ENCODE measurements at places on chromosomes 5 and 9. TPM values are rescaled to one million over a fixed set of nuclear protein-coding genes. Genes with fewer than 3 reads are reported as not detected.

- no peak for DNase-seq
Measured at GRCh38 chr5:1235379-1235778, 10.2 kb downstream of the SLC6A18 start.

GRCh38 chr9:33040792-33041431, 15.8 kb downstream of the DNAJA1 start:
- no peak for DNase-seq

- no peak for DNase-seq
Measured at GRCh38 chr9:26326563-26326962, 566.0 kb downstream of the CAAP1 start.

DNA sequence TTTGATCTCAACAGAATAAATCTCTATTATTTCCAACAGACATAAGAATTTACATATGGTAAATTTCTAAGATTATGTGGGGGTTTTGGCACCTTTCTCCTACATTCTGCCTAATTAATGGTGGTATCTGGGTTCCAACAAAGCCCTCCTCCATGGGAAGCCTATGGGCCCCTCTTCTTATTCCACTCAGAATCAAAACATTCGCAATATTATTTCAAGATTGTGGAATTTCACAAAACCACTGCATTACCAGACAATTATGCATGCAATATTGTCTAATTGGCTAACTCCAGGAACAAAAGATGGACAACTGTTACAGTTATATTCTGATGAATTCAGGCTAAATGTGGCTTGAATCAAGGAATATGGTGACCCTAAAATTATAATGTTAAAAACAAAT, 434.0 kb downstream of the NFIB start:
- no peak for DNase-seq

GRCh38 chr5:55104946-55105701, 2.7 kb downstream of the GZMA start:
- no peak for DNase-seq

DNA sequence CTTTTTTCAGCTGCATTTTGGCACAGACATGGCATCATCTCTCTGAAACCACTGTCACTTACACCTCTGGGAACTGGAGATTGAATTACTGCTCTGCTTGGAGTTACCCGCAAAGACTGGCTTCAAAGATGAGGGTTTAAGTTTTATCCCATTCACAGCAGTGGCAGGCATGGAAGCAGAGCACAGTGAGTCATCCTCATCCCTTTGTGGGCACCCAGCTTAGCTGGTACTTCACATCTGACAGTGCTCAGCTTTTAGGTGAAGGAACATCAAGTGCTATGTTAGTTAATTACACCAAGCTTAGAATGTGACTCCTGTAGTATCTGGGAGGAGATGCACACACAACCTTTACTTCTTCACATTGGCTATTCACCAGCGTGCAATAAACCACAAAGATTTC, 24.8 kb upstream of the ALDH1A1 start:
- no peak for DNase-seq

DNA sequence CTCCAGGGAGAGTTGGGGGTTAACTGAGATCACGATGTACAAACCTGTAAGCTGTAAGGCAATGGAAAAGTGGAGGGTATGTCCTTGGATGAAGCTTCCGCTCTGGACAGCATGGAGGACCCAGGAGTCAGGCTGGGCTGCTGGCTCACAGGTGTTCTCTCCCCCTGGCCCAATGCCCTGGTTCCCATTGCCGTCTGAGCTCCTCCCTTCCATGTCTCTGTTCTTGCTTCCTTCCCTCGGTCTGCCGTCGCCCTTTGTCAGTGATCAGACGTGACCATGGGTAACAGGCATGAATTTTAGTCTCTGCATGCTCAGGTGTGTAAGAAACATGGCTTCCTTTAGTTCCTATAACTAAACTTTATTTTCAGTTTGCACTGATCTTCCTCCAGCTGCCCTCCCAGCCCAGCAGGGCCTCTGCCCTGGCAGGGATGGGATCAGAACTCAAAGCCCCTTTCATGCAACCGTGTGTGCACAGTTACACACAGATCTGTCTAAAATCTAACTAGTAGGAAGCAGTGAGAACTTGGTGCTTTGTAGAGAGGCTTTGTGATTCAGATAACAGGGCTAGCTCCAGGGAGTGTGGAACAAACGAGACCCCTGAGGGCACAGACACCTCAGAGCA, 51.7 kb upstream of the KCNMB1 start:
- DNase-seq, result no peak

DNA sequence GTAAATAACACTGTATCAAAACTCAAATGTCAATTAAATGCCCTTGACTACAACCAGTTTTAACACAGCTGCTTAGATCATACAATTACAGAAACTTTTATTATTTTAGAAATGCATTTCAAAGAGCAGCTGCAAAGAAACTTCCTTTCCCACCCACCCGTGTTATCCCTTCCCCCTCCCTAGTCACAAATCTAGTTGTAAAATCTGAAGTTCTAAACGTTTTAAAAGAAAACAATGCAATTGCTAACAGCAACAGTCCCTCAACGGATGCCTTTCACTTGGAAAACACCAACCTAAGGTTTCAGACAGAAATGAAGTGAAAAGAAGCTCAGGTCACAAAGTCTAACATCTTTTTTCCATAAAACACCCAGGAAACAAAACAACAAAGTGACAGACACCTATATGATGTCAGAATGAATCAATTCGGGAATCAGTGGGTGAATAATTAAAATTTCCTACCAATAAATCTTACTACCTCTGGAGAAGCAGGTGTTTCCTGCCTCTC, 100.3 kb downstream of the FBXW11 start:
- DNase-seq, result no peak

- DNase-seq, result no peak
Measured at GRCh38 chr5:52794519-52794918, 6.8 kb downstream of the ITGA1 start.

DNA sequence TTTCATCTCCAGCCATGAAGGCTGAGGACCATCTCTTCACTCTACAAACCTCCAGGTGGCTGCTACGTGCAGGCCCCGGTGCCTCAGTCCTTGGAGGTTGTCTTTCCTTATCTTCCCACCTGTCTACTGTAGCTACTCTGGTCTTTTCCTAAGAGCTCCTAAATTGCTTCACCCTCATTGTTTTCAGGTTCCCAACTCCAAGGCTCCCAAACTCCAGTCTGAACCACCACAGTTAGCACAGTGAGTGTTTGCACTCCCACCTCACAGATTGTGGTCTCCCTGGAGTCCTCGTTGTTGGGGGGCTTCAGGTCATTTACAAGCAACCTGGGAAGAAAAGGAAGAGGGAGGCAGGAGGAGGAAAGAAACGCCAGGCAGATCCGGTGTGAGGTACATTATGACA, 85.3 kb downstream of the NSUN2 start:
- DNase-seq, result no peak

Gene BTNL8
- 0.18 TPM for polyA plus RNA-seq

DNA sequence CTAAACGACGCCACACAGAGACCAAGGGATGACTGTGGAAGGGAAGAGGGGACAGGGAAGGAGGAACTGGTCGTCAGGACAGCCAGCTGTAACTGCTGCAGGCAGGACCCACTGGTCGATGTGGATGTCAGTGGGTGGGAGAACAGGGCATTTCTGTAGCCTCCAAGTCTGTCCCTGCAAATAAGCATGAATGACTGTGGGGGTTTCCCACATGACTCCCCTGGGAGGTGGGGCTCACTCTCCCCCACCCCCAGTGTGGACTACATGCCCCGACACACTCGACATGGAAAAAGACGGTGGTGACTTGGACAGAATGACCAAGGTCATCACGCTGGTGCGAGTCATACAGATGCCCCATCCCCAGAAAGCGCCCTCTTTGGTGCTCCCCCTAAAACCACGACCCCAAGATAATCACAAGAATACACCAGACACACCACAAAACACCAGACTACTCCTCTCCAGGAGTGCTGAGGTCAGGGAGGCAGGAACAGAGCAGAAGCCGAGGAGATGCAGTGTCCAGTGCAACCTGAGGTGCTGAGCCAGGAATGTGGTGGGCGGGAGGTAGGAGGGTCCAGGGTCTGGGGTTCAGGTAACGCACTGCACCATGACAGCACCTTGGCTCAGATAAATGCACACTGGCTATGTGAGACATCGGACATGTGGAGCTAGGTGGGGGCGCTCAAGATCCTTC, 64.9 kb downstream of the SECISBP2 start:
- DNase-seq, result no peak

DNA sequence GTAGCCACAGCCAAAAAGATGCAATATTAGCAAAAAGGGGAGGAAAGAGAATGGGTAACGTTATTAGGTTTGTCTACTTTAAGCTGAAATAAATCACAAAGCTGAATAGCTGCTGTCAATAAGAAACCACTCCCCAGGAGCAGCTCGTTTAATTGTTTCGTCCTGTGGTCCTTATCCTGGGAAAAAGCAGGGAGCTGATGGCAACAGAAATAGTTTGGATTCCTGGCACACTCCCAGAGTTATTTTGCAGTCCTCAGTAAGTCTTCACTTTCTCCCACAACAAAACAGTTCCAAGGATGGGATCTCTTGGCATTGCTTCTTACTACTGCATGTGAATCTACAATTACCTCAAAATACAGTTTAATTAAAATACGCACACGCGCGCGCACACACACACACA, 28.8 kb downstream of the FRMD3 start:
- DNase-seq, result no peak

- no peak for DNase-seq
Measured at GRCh38 chr5:124234022-124234769, 512.2 kb downstream of the ZNF608 start.

DNA sequence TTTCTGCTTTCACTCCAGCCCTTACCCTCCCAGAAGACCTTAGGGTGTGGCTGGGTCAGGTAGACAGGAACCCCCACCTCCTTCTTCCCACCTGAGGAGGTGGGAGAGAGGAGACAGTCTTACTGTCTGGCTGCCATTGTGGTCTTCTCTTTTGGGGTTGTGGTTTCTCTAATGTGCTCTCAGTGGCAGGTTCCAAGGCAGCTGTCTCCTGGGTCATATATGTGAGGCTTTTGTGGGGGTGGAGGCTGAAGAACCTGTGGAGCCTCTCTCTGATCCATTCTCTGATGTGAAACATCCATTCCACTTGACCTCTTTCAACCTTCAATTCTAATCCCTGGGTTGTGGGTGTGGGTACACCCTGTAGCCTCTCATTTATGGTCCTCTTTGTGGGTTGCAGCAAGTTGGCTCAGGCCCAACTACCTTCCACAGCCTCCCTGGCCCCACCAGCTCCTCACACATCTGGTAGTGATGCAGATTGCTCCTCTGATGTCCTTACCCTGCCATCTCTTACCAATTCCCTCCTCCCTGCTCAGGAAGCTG, 118.4 kb downstream of the CEP120 start:
- DNase-seq, result no peak

DNA sequence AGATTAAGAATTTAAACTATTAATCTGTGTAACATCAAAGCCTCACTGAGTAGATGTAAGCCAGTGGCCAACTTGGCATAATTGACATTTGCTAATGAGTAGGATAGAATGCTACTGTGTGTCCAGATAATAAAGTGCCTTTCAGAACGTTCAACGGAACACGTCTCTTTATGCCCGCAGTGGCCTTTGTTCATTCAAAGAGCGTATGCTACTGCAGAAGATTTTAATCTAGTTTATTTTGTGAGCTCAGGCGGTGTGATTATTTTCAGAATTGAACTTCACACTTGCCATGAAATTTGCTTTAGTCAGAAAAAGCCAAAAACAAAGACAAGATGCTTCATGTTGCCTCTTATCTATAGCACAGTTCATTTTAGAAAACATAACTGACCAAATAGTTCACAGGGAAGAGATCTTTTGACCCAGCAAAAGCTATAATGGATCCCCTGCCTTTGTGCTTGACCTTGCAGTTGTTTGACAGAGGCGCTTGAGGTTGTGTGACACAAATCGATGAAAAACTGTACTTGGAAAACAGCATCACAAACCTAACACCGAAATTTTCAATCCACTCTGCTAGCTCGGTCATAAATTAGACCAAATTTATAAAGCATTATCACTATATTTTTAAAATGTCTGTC, 530.9 kb upstream of the TYRP1 start:
- DNase-seq, result no peak

- no peak for DNase-seq
Measured at GRCh38 chr5:172410662-172411483, 43.5 kb downstream of the SH3PXD2B start.

GRCh38 chr9:27629425-27629824, 56.1 kb upstream of the C9orf72 start:
- DNase-seq, result no peak

GRCh38 chr9:128254362-128254761, 21.4 kb downstream of the GOLGA2 start:
- DNase-seq, result no peak

DNA sequence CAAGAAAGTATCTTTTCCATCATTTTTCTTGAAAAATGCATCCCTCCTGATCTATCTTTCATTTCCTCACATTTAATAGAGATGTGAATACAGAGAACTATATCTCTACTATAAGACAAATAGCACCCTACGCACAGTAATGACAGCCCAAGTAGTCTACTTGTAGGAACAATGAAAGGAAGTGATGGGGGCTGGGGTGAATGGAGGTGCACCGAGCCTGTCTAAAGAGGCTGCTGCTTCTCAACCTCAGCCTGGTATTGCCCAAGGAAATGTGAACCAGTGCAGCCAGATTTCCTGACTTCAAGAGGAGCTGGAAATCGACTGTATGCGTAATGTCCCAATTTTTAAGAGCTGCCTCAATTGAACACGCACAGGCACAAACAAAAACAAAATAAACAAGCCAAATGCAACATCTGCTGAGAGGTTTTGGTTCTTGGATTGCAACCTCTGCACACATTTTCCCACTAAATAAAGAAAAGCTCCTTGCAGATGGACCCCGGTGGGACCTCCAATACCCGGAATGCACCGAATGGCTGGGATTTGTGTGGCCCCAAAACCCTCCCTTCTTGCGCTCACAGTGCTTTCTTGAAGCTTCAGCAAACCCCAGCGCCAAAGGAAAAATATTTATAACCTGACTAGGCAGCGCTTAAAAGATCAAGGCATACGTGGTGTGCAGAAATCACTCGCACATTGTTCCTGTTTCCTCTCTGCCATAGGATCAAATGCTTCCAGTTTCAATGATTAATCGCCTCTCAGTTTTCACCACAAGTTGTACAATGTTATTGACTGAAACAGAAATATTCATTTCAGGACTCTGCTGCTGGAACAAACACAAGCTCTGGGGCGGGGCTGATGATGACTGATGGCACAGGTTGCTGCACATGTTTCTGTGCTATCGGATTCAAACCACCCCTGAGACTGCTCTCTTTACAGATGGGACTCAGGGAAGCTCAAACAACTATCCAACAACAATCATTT, 68.3 kb downstream of the KCNIP1 start:
- DNase-seq, result no peak

- DNase-seq, result no peak
Measured at GRCh38 chr9:5425006-5425628, 12.6 kb downstream of the PLGRKT start.

GRCh38 chr5:31731710-31732301, 92.9 kb downstream of the PDZD2 start:
- no peak for DNase-seq

DNA sequence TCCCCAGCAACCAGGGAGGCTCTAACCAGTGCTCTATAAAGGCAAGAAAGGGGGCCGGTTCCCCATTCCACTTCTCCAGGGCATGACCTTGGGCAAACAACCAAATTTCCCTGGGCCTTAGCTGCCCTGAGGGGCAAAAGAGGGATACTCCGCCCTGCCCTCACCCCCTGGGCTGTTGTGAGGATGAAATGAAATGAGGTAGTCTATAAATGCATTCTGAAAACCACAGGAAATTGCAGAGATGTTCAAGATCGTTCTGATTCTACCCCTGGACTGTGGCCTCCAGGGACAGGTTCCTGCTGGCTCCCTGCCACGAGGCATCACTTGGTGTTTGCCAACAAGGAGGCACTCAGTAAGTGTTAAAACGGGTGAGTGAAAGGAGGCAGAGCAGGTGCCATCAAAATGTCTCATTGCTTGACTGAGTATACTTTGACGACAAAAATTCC, 5.7 kb downstream of the RAPGEF1 start:
- no peak for DNase-seq

GRCh38 chr9:13143281-13143680, 136.2 kb downstream of the MPDZ start:
- no peak for DNase-seq

Data from left renal cortex interstitium (tissue), 4 donors.